ENCODE measurements at places on chromosomes 1 and 21. TPM values are rescaled to one million over a fixed set of nuclear protein-coding genes. Genes with fewer than 3 reads are reported as not detected.

DNA sequence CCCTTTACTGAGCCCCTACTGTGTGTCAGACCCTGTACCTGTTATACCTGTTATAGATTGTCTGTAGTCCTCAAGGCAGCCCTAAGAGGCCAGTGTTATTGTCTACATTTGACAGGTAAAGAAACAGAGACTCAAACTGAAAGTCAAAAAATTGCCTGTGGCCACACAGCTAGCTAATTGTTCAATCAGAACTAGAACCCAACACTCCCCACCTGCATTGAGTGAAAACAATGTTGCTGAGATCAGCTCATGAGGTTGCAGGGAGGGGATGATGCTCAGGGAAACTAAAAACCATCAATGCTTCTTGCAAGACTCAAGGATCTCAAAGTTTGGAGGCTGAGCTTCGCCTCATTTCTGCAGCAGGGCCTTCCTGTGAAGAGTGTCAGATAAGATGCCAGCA lies 109.5 kb upstream of the LMO4 start:
- DNase-seq, result no peak

GRCh38 chr1:59475737-59476136 lies 178.8 kb downstream of the FGGY start:
- DNase-seq, result no peak

GRCh38 chr1:229825042-229825441 lies 199.0 kb downstream of the URB2 start:
- DNase-seq, result no peak

DNA sequence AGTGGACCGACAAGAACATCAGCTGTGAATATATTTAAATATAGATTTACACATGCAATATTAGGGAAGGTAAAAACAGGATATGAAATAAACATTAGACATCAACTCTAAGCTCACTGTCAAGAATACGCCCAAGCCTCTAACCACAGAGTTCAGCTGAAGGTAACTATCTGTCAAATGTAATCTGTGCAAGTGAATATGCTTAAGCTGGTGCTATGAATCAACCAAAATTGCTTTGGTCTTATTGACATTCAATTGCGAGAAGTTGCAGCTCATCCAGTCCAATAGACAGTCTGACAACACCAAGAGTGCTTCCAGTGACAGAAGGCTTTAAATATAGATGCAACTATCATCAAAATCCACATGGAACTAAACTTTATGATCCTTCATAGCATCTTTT lies 32.3 kb downstream of the USH2A start:
- no peak for DNase-seq

DNA sequence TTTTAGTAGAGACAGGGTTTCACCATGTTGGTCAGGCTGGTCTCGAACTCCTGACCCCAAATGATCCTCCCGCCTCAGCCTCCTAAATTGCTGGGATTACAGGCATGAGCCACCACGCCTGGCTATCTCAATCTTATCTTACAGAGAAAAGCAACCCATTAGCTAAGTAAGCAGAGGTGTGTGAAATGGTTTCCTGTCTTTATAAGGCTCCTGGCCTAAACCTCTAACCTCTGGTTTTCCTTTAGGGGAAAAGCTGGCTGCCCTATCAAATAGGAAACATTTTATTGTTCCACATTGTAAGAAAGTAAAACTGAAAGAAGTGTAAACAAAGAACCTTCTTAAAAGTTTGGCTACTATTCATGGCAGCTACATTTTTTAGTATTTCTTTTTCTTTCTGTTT lies 78.3 kb upstream of the MORC3 start:
- no peak for DNase-seq

- no peak for DNase-seq
Observed at GRCh38 chr1:175204330-175204729, 11.8 kb upstream of the KIAA0040 start.

GRCh38 chr1:182626527-182626926 lies 22.3 kb upstream of the RGS16 start:
- DNase-seq, result no peak

The STYXL2 gene
- total RNA-seq, result 462 TPM

The SPATA46 gene
- total RNA-seq, result not detected
